ENCODE measurements at places on chromosomes 3 and 15. TPM values are rescaled to one million over a fixed set of nuclear protein-coding genes. Genes with fewer than 3 reads are reported as not detected.

DNA sequence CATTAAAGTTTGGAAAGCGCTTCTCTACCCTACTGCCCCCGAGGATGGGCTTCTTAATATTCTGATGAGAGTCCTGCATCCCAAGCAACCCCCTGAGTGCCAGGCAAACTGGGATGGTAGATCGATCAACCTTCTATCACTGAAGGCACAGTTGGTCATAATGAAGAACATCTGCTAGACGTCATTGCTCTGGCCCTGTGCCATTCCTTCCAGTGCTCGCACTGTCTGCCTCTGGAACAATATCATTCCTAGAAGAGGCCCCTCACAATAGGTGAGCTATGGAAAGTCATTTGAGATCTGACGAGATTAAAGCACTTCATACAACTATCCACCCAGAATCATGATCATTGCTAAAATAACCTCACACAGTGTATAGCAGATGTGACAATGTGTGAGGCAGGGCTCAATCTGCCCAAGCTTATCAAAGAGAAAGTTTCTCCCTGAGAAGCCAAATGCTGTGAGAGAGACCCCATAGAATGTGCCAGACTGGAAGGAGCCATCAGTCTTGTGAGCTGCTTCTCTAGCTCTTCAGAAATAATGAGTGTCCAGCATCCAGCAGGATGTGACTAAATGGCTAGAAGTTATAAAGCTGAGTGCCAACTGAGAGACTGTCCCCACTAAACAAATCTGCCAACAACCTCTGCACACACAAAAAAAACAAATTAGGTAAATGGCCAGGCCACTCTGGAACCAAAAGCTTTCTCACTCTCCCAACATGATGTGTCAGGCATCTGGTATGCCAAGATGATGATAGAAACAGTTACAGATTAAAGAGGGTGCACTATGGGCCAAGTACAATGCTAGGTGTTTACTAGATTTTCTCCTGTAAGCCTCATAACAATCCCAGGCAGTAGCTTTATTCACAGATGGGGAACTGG lies 165.5 kb downstream of the NECTIN3 start:
- DNase-seq = peak; percentile 31

DNA sequence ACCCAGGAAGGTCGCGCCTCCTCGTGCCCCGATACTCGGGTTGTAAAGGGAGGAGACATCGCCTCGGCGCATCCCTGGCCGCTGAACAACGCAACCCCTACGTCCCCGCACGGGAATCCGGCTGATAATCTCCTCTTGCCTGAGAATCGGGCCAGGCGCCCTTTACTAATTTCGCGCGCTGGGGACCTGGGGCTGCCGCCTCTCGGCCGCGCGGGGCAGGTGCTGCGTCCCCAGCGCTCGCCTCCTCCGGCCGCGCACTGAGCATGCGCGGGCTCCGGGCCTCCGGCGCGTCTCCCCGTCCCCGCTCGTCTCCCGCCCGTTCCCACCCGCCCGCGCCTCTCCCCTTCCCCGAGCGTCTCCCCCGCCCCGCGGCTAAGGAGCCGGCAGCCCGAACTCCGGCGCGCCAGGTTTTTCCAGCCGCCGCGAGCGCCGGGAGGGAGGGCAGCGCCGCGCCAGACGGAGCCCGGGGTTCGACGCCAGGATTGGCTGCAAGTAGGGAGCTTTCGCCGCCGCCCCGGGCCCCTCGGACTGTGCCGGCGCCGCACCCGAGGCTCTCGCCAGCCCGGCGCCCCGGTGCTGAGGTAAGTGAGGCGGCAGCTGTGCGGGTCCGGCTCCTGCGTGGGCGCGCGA lies at the start of gene CNTN4:
CNTN4 (plus strand) TSS at position 469 of the 630 bp plus-strand sequence.
- DNase-seq = no peak

The PLAAT1 gene
- 0.61 TPM for total RNA-seq

GRCh38 chr15:95302206-95302605 lies 1028.3 kb upstream of the NR2F2 start:
- peak; percentile 23 for DNase-seq

DNA sequence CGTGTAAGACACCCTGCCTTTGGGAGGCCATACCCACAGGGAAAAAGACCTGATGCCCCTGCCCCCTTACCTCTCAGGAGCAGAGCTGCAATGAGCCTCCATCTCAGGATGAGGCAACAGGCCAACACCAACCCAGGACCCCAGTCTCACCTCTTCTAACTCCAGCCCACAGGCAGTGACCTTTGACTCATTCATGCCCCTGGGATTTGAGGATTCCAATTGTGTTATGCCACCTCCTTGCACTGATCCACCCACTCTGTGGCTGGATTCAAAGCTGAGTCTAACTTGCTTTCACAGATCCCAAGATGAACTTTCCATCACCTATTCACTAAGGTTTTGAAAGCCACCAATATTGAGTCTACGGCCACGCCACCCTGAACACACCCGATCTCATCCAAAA lies 64.7 kb downstream of the MINAR1 start:
- no peak for DNase-seq

The TLR9 gene
- total RNA-seq = not detected

DNA sequence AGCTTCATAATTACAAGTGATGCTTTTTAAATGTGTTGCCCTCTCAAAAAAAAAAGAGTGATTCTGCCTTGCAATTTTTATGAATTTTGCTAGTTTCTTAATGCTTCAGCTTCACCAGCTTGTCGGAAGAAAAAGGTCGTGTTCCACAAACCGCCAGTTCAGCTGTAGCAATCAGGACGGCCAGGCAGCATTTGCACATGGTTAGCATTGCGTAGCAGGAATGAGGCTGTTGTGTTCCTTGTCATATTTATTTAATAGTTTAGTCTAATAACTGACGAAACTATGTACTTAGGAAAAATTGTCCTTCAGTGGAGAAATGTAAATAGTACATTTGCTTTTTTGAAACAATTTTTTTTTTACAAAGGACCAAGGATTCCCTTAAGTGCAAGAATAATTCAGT lies 64.9 kb upstream of the SELENOK start:
- no peak for DNase-seq

The CAMK2N2 gene
- total RNA-seq = 3.7 TPM

The XCR1 gene
- not detected for total RNA-seq

DNA sequence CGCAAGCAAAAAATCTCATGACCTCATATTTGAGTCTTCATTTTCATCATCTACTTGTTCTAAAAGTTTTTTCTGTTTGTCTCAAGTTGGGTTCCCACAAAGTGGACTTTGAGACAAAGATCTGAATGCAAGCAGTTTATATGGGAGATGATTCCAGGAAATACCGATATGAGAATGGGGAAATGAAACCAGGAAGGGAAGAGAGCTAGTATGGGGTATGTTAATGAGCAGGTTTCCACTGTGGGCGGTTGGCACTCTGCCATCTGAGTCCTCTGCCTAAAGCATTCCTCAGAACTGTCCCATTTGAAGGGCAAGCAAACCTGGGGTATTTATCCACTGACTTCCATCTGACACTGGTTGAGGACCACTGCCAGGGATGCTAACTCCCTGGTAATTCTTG lies 8.8 kb downstream of the ADPRH start:
- DNase-seq = no peak

The KIF15 gene
- total RNA-seq = 3.7 TPM

- DNase-seq = no peak
These were observed 3.3 kb downstream of the RYR3 start for GRCh38 chr15:33314069-33314468.

DNA sequence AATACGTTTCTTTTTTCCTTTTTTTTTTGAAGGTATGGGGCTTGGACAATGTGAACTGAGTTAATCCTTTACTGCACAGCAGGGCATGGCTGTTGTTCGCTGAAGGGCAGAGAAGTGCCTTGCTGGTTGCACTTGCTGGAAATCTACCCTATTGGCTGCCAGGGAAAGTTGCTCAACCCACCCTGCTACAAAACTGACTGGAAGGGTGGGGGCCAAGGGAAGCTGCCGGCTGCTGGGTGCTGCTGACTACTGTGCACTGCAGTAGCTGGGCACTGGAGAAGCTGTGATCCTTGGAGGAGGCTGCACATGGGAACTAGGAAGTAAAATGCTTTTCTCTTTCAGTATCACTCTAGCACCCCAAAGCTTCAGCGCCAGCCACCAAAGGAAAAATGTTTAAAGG lies 70.5 kb downstream of the ETV5 start:
- DNase-seq = no peak

GRCh38 chr3:73383470-73384049 lies 241.2 kb downstream of the PDZRN3 start:
- no peak for DNase-seq

- peak; percentile 48 for DNase-seq
These were observed 69.0 kb downstream of the RBM6 start for GRCh38 chr3:50008931-50009330.
